Renal cortex interstitium (tissue), 15 donors: ENCODE measurements at places on chromosomes 4 and X. TPM values are rescaled to one million over a fixed set of nuclear protein-coding genes. Genes with fewer than 3 reads are reported as not detected.
A peak's percentile ranks its signal among the peaks of the same experiment; 100 is the strongest.

DDX53 gene
- not detected for polyA plus RNA-seq

DNA sequence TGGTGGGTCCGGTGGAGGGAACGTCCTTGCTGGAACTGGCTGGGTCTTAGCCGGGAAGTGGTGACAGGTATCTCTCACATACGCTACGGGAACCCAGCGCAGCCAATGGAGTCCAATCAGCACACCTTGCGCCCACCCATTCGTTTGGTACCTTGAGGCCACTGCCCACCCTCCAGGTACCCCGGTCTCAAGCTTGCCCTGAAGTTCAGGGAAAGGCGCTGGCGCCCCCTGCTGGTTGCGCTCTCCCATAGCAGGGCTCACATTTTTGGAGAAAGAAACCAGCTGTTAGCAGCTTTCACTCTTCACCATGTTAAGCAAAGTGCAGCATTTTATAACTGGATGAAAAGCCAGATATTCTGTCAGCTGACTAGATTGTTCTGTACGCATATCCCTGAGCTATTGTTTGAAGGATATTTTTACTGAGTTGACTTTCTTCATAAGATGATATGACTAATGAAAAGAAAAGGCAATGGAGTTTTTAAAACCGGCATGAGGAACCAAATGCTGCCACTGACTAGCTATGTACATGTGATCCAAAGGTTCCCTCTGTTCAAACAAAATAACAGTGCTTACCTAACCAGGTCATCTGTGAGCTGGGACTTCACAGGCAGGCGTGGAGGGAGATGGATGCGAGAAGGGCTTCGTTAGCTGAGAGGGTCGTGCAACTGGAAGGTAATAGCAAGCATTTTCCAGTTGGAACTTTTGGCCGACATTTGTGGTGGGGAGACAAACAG, 43.7 kb downstream of the OTOP1 start:
- DNase-seq: no peak

DNA sequence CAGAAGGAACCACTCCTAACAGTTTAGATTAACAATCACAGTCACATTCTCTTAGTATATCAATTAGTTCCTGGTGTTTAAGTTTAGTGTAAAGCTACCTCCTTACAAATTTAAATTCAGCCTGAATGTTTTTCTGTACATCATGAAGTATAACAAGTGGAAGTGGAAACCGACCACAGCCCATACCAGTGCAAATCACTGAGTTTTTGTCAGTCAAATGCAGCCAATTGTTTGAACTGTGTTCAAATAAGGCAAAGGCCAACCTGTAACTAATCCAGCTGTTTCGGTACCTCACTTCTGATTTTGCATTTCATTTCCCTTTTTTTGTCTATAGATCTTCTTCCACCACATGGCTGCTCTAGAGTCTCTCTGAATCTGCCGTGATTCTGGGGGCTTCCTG, 1215.3 kb downstream of the PCDH18 start:
- no peak for DNase-seq

GRCh38 chr4:55884851-55885219, 31.4 kb downstream of the EXOC1 start:
- no peak for DNase-seq

GRCh38 chr4:71537551-71538065, 198.8 kb downstream of the SLC4A4 start:
- no peak for DNase-seq

DNA sequence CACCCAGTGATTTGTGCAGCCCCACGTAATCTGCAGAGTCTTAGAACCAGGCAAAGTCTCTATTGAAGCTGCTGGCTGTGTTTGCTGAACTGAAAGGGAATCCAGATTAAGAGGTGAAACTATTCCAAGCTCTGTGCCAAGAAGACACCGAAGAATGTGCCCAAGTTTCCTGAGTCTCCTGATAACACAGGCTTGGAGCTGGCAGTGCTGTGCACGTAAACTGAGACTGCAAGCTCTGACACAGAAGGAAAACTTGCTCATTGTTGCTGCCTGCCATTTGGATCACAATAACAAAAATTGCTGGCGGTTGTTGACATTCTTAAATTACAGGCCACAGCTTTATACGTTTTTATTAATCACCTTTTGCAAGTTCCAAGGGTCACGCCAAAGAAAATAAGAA, 60.2 kb upstream of the VCX3B start:
- DNase-seq: no peak

- DNase-seq: no peak
Measured at GRCh38 chr4:8053688-8054449, 104.7 kb downstream of the ABLIM2 start.

GRCh38 chr4:83771113-83771705, 235.3 kb downstream of the GPAT3 start:
- DNase-seq: peak; percentile 30

MAGEA2B gene
- not detected for polyA plus RNA-seq

ZNF157 gene
- polyA plus RNA-seq: 1.0 TPM

DNA sequence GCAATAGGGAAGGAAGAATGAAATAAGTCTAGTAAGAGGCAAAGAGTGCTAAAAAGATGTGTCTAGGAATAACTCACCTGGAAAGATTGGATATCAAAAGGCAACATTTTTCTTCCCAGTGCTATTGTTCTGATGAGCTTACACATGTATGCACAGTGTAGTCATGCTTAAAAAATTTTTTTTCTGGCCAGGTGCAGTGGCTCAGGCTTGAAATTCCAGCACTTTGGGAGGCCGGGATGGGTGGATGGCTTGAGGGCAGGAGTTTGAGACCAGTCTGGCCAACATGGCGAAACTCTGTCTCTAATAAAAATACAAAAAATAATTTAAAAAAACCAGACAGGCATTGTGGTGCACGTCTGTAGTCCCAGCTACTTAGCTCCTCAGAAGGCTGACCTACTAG, 795.8 kb upstream of the IGFBP7 start:
- DNase-seq: no peak

GRCh38 chr4:72975488-72975784, 94.1 kb downstream of the COX18 start:
- DNase-seq: no peak

DNA sequence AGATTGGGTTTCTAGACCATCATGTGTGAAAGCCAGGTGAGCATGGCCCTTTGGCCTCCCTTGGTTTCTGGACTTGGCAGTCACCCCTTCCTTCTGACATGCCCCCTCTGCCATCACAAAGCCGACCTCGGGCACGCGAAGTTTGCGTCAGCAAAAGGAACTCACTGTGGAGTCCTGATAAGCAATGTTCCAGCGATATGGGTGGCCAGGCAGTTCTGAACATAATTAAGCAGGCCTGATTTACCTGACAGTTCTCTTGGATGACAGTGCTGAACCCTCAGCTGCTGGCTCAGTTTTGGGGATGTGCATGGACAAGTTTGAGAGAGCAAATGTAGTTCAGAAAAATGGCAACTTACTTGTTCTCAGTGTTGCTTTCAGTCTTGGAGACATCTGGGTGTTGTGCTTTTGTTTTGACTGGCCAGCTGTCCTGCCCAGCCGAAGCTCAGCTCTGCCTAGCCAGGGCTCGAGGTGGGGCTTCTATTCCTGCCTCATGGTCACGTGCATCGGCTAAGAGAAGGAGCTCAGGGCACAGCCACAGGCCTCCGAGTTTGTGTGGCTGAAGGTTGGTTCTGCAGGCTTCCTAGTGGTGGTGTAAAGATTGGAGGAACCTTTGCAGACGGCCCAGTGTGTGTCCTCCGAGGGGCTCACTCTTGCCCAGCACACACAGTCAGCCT, 78.3 kb downstream of the CLDN34 start:
- no peak for DNase-seq

DNA sequence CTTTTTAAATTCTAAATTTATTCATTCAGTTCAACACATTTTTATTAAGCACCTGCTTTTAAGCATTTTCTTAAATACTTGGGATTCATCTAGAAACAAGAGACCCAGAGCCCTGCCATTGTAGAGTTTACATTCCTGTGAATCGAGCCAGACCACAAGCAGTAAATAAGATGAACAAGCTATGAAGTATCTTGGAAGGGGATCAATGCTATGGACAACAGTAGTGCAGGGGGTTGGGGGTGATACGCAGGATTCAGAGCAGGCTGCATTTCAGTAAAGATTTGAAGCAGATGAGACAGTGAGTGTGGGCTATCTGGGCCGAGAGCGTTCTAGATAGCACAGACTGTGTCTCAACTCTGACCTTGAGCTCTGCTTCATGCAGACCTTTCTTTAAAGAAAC, 35.1 kb downstream of the CLDN22 start:
- DNase-seq: no peak

NEIL3 gene
- polyA plus RNA-seq: 8.1 TPM

- DNase-seq: peak; percentile 0
Measured at GRCh38 chrX:23616361-23616760, 50.9 kb upstream of the PRDX4 start.

GAGE12H gene
- not detected for polyA plus RNA-seq

PLAC1 gene
- polyA plus RNA-seq: 4.2 TPM

DNA sequence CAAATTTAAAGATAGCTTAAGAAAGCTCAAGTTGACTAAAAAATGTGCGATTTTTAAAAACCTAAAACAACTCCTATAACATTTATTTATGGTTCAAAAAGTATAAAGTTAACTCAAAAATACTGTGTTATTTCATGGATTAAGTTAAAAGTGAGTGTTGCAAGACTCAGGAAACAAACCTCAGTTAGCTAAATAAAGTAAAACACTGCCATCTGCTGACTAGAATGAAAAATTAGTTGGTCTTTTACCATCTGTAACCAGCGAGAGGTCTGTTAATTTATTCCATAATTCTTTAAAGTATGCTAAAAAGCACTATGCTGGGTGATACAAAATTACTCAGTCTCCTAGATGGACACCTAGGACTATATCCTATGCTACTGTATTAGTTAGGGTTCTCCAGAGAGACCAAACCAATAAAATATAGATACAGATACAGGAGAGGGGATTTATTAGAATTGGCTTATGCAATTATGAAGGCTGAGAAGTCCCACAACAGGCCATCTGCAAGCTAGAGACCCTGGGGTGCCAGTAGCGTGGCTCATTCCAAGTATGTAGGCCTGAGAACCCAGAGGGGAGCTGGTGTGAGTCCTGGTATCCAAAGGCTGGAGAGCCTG, 4.9 kb upstream of the WDFY3 start:
- DNase-seq: no peak

DNA sequence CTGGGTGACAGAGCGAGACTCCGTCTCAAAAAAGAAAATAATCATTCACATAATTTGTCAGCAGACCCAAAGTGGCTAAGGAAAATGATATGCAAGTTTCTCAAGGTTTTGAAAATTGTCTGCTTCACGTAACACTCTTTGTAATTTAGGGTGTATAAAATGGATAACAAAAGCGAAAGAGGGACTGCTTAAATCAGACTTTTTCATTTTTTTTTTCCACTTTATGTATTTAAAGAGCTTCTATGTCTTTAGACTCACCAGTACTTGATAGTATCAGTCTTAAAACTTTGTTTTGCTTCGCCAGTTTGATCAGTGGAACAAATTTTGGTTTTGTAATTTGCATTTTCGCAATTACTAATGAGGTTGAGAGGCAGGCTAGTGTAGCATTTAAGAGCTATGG, 34.6 kb downstream of the USP9X start:
- no peak for DNase-seq

GRCh38 chr4:78058591-78059523, 1.7 kb downstream of the FRAS1 start:
- DNase-seq: no peak

TMEM156 gene
- polyA plus RNA-seq: 3.2 TPM

FAM133A gene
- 0.05 TPM for polyA plus RNA-seq

FUNDC2 gene
- 118 TPM for polyA plus RNA-seq

- no peak for DNase-seq
Measured at GRCh38 chrX:9533611-9534010, 68.8 kb downstream of the TBL1X start.
